ENCODE measurements at places on chromosomes 6 and 20.
A peak's percentile ranks its signal among the peaks of the same experiment; 100 is the strongest.

DNA sequence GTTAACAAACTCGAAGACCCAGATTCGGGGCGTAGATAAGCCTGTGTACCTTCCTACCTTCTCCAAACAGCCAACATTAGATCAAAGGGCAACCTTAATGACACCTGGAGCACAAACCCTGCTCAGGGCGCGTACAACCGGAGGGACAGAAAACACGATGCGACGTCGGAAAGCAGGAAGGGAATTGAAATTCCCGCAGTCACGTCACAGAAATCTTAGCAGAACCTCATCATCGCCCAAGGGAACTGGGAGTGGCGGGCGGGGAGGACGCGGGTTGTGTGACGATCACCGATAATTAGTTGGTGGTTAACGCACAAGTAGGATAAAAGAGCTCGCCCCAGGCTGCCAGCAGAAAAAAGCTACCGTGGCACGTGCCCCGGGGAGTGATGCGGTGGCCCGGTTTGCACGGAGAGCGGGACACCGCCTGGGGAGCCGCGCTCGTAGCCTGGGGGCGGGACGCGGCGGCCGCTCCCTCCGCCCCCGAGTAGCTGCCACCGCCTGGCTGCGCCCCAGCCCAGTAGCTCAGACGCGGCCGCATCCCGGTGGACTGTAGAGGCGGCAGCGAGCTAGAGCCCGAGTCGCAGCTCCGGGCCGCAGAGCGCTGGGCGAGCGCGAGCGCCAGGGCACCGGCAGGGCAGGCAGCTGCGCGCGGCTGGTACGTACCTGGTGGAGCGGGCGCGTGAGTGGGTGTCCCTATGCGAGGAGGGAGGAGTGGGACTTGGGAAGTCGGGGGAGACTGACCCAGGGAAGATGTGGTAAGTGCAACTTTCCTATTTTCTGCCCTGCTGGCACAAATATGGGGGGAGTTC lies at the start of gene PKIB:
TSS of gene PKIB (plus strand) at position 525 of the 809 bp plus-strand sequence. CDS start 107,390 bp downstream, outside the sequence.
- no peak for DNase-seq

- no peak for DNase-seq
Observed at GRCh38 chr20:26135325-26136110, 438.9 kb upstream of the ZNF337 start.

DNA sequence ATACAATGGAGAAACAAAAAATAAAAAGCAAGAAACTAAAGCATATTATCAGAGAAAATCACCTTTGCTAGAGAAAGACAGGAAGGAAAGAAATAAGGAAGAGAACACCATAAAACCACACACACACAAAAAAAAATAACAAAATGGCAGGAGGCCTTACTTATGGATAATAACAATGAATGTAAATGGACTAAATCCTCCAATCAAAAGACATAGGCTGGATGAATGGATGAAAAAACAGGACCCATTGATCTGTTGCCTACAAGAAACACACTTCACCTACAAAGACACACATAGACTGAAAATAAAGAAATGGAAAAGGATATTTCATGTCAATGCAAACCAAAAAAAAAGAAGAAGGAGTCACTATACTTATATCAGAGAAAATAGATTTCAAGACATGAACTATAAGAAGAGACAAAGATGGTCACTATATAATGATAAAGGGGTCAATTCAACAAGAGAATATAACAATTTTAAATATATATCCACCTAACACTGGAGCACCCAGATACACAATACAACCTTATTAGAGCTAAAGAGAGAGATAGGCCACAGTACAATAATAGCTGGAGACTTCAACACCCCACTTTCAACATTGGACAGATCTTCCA lies 693.6 kb downstream of the HACE1 start:
- DNase-seq = no peak

- no peak for DNase-seq
Observed at GRCh38 chr6:112342511-112342910, 4.6 kb upstream of the RFPL4B start.

DNA sequence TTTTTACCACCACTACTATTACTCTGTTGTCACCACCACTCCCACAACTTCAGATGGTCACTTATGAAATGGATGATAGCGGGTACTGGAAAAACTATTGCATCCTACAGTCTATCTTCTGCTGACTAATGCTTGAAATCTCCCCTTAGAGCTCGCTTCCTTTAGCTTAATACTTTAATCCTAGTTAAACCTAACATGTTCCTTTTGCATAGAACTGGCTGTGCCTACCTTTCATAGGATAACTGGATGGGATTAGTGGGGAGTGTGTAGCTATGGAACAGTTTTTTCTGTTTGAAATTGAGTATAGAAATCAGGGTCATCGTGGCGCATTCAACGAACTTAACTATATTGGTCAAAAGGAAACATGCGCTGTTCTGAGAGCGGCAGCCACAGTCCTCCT lies 294.7 kb downstream of the FARS2 start:
- no peak for DNase-seq

DNA sequence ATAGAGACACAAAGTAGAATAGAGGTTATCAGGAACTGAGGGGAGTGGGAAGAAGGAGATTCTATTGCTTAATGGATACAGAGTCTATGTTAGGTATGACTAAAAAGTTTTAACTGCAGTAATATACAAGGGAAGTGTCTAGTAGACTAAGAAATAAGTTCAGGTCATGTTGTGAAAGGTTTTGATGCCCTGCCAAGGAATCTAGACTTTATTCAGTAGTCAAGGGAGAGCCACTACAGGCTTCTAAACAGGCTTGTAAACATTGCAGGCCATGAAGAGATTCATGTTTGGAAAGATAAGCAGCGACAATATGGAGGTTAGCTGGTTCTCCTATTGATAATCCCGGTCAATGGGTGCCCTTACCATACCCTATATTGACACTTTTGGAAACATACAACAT lies 352.8 kb upstream of the SOX4 start:
- no peak for DNase-seq

DNA sequence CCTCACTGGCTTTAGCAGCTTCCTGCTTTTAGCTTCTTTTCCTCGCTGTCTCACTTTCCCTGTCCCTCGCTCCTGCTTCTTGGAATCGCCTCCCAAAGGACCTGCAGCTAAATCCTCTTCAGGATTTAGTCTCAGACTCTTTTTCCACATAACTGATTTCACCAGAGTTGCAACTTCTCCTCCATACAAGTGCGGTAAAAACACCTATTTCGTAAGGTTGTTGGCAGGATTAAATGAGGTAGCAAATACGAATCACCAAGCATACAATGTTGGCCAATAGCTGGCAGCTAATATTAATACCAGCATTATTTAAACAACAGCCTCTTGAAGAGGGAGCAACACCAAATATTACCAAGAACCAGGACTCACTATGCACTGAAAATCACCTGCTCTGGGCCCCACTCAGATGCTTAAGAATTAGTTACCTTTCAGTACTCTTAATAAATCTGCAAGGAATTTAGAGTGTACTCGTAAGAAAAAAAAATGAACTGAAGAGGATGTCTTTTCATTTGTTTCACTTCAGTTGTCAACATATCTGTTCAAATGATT lies 123.0 kb downstream of the DTNBP1 start:
- no peak for DNase-seq

GRCh38 chr20:11791835-11792567 lies 125.7 kb upstream of the BTBD3 start:
- no peak for DNase-seq

- DNase-seq = no peak
Observed at GRCh38 chr6:24441599-24441904, 38.8 kb downstream of the MRS2 start.

- DNase-seq = no peak
Observed at GRCh38 chr6:37232430-37233017, 25.0 kb upstream of the TBC1D22B start.

DNA sequence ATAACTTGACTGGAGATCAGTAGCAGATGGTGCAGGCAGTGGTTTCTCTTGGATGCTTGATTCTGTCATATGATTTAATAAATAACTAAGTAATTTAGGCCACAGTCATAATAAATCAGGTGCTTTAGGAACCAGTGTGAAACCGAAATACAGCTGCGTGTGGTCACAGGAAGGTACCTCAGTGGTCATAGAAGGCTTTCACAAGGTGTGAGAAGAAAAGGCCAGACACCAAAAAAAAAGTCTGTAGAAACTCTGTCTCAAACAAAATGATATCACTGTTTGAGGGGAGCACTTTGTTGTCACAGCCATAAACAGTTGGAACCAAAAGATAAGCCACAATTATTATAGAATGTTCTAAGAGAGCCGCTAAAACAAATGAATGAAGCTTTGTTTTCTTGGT lies 56.5 kb downstream of the ARMC2 start:
- DNase-seq = peak; percentile 37

- no peak for DNase-seq
Observed at GRCh38 chr6:90044833-90045381, 150.6 kb downstream of the GJA10 start.

DNA sequence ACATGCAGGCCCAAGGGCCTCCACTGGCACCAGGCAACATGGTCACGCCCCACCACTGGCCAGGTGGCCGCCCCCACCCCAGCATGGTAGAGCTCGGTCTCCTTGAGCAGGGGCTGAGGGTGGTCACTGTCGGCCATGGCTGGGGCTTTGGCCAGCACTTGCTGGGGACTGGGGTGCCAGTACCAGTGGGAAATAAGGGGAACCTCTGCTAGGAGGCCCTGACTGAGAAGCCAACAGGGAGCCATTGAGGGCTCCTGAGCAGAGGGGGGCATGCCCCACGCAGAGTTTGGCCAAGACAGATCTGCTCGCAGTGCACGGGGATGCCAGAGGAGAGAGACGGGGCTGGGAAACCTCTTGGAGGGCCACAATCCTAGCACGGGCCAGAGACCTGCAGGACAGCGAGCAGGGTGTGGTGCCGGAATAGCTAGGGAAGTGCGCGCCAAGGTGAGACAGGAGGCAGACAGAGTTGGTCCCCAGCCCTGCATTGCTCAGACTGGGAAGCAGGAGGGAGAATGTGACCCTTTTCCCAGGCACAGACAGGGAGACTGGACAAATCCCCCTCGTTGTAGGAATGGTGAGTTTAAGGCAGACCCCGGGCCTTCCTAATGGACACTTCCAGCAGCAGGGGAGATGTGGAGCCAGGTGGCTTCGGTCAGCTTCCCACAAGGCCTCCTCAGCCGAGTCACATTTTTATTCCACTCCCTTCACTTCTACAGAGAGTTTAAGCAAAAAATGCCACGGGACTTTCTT lies 179.0 kb upstream of the CST7 start:
- no peak for DNase-seq

DNA sequence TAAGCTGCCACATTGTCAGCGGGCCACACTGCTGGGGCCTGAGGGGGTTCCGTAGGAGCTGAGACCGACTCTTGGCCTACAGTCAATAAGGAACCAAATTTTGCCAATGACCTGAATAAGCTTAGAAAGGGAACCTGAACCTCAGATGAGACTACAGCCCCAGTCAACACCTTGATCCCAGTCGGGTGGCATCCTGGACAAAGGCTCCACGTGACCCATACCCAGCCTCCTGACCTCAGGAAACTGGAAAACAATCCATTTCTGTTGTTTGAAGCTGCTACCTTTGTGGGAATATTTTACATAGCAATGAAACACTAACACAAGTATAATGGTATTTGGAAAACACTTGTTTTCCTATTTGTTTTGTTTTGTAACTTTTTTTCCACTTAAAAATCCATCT lies 179.9 kb upstream of the RALGAPA2 start:
- no peak for DNase-seq

DNA sequence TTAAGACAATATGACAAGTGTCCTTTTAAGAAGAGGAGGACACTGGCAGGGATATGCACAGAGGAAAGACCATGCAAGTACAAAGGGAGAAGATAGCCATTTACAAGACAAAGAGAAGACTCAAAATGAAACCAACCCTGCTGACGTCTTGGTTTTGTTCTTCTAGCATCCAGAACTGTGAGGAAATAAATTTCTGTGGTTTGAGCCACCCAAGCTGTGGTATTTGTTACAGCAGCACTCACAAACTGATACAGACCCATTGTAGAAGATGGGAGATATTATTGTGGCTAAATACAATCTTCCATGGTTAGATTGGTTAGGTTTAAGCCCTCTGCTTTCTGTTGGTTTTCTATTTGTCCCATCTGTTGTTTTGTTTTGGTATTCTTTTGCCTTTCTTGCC lies 88.6 kb upstream of the SLC35F1 start:
- DNase-seq = no peak

- DNase-seq = peak; percentile 75
Observed at GRCh38 chr20:62120990-62121775, 1.1 kb upstream of the LSM14B start.

GRCh38 chr6:131321589-131321988 lies 186.3 kb downstream of the AKAP7 start:
- no peak for DNase-seq

- DNase-seq = peak; percentile 46
Observed at GRCh38 chr20:41956338-41957074, 338.3 kb upstream of the CHD6 start.

All from NAMALWA (cell line).